ENCODE measurements at places on chromosomes 7 and 10.
A peak's percentile ranks its signal among the peaks of the same experiment; 100 is the strongest.

DNA sequence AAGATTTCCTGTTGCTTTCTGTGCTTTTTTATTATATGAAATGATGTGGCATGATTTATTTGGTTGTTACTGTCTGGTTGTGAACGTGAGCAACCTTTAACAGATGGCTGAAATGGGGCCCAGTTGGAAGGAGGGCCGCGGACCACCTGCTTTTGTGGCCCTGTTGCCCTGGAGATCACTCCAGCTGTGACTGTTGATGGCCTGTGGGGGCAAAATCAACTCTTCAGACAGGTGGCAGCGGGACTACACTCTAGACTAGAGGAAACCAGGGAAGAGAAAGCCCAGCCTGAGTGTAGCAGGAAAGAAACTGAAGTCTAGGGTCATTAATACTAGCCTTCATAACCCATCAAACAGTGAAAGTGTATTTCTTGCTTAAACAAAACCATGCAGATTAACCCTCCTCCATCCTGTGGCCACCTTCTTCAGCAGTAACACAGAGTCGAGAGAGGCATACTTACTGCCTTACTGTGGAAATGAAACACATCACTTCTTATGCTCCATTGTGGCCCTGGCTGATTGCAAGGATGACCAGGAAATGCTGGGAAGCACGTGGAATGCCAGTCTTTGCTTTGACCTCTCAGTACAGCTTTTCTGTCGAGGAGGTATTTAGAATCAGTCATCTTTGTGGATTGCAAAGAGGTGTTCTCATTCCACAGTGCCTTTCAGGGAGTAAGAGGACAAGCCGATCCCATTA lies 80.5 kb downstream of the CCNY start:
- no peak for DNase-seq

- no peak for DNase-seq
Measured at GRCh38 chr7:150514748-150515222, at the start of gene GIMAP7. TSS of gene GIMAP7 (plus strand) at chr7:150514872. CDS start at chr7:150519975, 5,103 bp downstream.

DNA sequence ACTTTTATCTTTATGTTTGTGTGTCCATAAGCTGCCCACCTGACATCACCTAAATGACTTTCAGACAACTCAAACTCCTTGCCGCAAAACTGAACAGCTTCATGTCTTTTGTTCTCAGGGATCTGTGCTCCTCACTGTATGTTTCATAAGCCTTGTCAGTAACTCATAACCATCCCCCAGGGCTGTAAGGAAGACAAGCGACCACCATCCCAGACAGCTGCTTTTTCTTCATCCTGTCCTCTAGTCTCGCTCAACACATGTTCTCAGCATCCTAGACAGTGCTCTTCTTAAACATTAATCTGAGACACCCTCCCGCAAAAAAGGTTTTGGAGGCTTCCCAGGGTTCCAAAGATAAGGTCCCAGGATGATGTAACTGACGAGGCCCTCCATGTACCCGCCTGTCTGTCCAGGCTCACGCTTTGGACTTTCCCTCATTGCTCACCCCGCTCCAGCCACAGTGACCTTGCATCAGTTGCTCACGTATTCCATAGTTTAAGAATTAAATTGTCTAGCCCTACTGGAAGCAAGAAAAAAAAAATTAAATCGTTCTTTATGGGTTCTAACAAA lies 69.8 kb downstream of the MAP3K8 start:
- DNase-seq: no peak

DNA sequence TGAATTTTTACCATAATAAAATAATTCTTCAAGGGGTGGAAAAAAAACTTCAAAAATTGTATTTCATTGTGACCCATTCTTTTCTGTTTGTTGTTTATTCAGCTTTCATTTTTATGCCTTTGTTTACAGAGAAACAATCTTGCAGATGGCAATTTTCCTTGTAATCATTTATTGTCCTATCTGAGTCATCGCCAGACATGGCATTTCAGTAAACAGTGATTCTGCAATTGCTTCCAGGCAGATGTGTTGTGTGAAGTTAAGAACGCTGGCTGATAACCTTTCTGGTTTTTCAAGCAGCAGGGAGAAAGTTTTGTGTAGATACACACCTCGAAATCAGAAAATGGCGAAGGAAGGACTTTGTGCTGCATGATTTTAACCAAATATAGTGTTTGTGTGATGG lies 80.7 kb upstream of the RPA3 start:
- DNase-seq: no peak

DNA sequence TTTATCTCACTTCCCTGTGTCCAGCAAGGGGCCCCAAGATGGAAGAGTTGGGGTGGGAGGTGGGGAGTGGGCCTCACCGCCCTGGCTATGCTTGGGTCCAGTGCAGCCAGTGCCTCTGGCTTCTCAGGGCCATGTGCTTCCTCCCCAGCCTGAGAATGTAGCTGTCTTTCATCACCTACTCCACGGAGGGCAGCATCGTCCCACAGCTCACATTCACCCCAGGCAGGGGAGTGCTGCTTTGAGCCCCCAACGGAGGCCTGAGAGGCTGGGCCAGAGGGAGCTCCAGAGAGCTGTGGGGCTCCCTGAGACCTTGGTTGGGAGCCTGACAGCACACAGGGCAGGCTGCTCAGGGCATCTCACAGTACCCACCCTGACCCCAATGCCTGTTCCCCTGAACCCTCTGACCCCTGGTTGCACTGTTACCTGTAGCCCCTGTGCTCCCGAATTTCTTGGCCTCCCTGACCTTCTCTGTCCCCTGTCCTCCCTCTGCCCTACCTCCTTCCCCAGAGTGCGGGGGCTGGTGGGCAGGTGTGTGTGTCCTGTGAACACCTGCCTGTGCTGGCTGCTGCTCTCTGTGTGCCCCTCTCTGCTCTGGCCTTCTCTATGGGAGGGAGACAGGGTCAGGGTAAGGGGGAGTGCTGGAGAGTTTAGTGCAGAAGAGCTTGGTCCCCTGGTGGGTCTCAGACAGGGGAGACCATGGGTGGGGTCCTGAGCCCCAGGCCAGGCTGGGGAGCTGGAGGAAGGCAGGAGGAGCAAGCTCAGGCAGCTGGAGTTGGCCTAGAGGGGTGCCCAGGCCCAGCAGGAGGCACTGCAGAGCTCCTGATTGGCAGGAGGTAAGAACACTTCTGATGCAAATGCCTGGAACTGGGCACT lies 19.6 kb upstream of the ZNF488 start:
- DNase-seq: no peak

DNA sequence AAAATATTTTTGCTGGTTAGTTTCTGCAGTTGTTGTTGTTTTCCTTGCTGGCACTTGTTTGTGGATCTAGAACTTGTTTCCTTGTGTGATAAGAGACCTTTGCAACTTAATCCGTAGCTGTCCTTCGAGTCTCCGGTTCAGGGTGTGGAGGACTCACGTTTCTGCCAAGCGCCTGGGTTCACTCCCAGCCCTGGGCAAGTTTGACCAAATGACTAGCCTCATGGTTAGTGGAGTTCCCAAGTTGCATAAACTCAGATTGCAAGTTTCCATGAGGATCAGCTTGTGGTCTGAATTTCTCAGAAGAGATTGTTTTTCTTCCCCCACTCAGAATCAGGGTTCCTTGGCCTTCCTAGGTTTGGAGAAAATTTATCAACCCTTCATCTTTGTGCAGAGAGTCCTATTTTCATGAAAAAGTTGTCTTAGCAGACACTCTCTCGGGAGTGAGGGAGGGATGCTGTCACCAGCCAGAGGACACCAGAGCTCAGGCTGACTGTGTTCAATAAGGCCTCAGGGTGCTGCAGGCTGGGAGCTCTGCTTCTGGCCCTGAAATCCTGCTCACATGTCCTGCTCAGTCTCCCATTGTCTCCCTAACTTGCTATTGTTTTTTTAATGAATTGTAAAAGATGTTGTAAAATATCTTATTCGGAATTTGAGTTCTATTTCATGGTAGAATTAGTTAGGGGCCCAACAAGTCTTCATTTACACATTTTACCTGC lies 377.7 kb upstream of the KLF6 start:
- no peak for DNase-seq

GRCh38 chr7:139873593-139874301 lies 44.7 kb downstream of the TBXAS1 start:
- DNase-seq: no peak

DNA sequence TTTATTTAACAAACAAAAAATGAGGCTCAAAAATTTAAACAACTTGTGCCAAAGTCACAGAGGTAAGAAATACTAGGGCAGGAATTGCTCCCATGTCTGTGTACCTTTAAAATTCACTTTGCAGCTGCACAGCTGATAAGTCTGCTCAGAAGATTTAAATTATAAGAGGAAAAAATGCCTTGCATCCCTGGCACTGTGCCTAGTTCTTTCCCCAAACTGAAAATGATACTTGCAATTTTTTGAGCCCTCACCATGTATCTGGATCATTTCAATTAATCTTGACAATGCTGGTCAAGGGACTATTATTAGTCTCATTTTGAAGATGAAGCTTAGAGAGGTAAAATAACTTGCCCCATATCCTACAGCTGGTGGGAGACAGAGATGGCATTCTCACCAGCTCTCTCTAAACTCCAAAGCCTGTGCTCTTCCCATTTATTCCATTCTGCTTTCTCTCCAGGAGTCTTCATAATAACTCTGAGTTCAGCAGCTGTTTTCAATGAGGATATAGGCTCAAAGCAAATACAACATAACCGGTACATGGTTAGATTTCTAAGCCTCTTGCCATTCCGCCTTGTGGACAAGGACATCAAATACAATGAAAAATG lies 350.5 kb upstream of the LRRTM3 start:
- no peak for DNase-seq

GRCh38 chr7:81457852-81458522 lies 311.9 kb downstream of the HGF start:
- DNase-seq: peak; percentile 37

GRCh38 chr7:80443325-80443724 lies 68.5 kb downstream of the GNAT3 start:
- no peak for DNase-seq

GRCh38 chr10:45058580-45058979 lies 57.9 kb downstream of the ZNF22 start:
- no peak for DNase-seq

GRCh38 chr10:53978301-53978700 lies 822.7 kb downstream of the PCDH15 start:
- DNase-seq: no peak

- no peak for DNase-seq
Measured at GRCh38 chr10:92119340-92119739, 171.5 kb downstream of the CPEB3 start.

DNA sequence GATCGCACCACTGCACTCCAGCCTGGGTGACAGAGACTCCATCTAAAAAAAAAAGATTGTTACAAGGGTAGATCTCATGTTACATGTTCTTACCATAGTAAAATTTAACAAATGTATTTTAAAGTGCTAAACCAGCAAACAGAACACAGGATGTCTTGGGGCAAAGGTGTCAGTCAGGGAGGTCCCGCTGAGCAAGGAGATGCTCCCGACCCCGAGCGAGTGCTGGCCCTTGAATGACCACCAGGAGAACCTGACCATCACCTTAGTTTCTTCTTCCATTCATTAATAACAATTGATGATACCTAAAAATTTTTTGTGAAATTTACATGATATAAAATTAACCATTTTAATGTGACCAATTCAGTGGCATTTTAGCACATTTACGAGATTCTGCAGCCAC lies 241.6 kb upstream of the GPR26 start:
- no peak for DNase-seq

DNA sequence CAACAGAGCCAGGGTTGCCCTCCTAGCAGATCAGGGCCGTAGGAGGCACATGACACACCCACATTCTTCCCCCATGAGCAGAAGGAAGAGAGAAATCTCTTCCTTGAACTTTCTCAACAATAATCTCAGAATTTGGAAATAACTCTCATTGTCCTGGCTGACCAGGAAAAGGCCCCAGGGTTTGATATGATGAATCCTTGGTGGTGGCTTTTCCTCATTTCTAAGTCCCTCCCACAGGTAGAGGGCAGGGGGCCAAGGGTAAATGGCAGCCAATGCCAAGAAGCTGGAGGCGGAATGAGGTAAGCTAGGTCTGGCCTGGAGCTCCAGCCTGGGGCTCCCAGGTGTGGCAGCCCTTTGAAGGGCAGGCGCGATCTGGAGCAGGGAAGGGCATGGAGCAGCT lies 67.8 kb downstream of the GRB10 start:
- DNase-seq: no peak

DNA sequence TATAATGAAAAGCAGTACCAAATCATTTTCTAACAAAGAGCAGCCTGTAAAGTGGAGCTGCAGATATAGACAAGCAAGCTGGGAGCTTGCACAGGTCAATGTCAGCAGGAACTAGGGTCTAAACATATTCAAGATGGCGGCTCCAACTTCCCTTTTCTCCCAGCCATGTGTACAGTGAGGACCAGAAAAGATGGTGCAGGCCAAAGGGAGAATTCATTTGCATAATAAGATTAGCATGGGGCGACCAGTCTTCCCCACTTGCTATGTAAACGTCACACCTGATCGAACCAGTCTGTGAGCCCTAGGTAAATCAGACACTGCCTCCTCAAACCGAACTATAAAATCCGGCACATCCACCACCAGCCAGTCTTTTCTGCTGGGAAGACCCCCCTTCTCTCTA lies 4.4 kb upstream of the RAPGEF5 start:
- no peak for DNase-seq

- DNase-seq: no peak
Measured at GRCh38 chr7:142301299-142301698, 43.4 kb upstream of the PRSS58 start.

- no peak for DNase-seq
Measured at GRCh38 chr10:71998119-71998839, 34.1 kb downstream of the CHST3 start.

GRCh38 chr10:61830846-61831273 lies 70.6 kb upstream of the ARID5B start:
- no peak for DNase-seq

DNA sequence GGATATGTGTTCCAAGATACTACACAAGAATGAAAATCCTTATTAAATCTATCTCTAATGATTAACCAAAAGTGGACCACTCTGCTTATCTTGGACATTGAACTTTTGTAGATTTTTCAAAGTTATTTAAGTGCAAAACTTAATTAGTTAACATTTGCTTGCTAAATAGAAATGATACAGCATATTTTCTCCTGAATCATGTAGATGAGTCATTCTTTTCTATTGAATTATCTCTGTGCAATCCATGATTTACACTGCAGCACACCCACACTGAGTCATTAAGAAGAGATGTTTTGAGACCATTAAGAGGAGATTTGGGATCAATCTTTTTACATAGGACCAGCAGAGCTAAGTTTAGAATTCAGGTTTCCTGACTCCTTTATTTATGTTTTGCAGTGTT lies 6.6 kb upstream of the ABCC2 start:
- DNase-seq: peak; percentile 75

GRCh38 chr7:52365349-52365748 lies 670.1 kb upstream of the POM121L12 start:
- DNase-seq: no peak

GRCh38 chr10:48803801-48804584 lies 119.3 kb downstream of the WDFY4 start:
- no peak for DNase-seq

- no peak for DNase-seq
Measured at GRCh38 chr7:124201768-124202349, 169.0 kb upstream of the TMEM229A start.

Data from AG09309 (cell line).